Adrenal gland (tissue), 19 donors: ENCODE measurements at places on chromosomes 7 and 10. TPM values are rescaled to one million over a fixed set of nuclear protein-coding genes. Genes with fewer than 3 reads are reported as not detected.

GRCh38 chr10:87675396-87676376 is 16.0 kb downstream of the PAPSS2 start:
- no peak overlapping the region for H3K4me3 ChIP-seq
- peaks cover under 1% of the 10 kb centered on the region for H3K4me1 ChIP-seq
- H3K36me3 ChIP-seq = no peaks in the 10 kb centered on the region
- H3K27me3 ChIP-seq = no peaks in the 10 kb centered on the region
- H3K27ac ChIP-seq = no peak overlapping the region

DNA sequence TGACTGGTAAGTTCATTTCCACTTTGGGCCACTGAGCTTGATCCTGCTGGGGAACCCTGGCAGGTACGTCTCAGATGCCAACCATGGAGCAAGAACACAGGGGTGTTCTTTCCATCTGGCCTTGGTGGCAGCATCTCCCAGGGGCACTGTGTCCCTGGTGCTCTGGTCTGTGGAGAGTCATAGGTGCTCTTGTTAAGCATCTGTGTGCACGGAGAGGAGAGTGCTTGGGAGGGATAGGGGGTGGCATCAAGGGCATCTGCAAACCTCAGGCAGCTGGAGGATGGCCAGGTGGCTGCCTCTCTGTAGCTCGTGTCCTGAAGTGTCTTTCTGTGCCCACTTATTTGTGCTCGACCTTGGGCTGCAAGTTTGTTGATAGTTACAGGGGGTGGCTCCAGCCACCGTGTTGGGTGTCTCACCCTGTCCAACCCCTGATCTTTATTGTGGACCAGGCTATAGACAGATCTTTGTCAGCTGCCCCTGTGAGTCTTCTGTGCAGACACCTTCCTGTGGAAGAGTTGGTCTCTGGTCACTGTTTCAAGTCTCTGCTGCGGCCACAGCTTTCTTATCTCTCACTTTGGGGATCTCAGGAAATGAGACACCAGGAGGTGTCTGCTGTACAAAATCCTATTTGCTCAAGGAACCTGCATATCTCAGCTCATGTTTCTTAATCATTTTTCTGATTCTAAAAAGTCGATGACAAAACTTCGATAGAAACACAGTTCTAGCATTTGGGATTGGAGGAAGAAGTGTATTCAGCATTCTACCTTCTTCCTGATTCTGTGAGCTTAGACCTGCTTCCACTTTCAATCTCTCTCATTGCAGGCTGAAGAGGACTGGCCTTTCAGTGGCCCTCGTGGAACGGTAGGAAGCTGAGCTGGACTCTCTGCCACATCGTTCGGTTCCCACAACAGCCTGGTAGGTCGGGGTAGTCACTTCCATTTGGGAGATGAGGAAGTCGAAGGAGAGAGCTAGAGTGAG is 17.2 kb upstream of the GIMAP8 start:
- H3K4me3 ChIP-seq = no peak overlapping the region
- no peaks in the 10 kb centered on the region for H3K36me3 ChIP-seq
- no peaks in the 10 kb centered on the region for H3K27me3 ChIP-seq

GRCh38 chr7:82726038-82726800 is 282.6 kb upstream of the CACNA2D1 start:
- H3K4me3 ChIP-seq = no peak overlapping the region
- peak; percentile 66 for DNase-seq
- no peaks in the 10 kb centered on the region for H3K27me3 ChIP-seq
- H3K36me3 ChIP-seq = no peaks in the 10 kb centered on the region
- H3K4me1 ChIP-seq = no peaks in the 10 kb centered on the region

DNA sequence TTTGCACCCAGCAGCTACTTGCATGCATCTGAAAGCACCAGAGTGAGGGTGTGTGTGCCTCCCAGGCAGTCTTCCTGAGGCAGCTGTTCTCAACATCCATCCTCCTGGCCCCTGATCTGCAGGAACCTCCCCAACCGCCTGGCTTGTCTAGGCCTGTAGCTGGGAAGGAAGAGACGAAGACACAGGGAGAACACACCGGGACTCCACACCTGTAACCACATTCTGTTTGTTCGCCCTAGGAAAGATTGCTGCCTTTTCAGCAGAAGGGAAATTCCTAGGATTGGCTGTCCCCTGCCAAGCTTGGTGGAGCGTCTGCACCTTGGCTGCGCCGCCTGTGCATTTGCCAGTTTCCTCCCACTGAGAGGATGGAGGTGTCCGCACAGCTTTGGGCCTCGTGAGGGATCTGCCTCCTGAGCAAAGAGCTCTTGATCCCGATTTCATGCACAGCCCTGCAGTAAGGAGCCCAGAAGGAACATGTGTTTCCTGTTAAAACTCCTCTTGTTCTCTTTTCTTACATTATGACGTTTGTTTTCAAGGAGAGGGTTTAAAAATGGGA is 154.6 kb downstream of the TPST1 start:
- no peaks in the 10 kb centered on the region for H3K36me3 ChIP-seq
- H3K27me3 ChIP-seq = no peaks in the 10 kb centered on the region
- peak; percentile 27 for DNase-seq
- H3K4me3 ChIP-seq = no peak overlapping the region
- H3K4me1 ChIP-seq = no peaks in the 10 kb centered on the region

DNA sequence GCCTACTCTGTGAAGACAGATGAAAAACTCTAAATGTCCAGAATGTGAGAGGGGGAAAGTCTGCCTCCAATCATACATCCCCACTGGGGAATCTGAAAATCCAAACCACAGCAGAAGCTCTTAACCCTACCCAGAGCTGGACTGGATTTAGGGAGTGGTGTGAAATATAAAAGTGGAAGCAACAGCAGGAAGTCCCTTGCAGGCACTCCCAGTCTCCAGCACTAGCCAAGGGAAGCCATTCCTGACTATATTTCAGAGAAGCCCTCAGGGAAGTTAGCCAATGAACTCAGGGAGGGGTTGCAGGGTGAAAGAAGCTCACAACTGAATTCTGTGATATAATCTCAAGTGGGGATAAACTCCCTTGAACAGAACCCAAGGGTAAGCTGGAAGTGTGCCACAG is 51.5 kb downstream of the CRPPA start:
- no peak overlapping the region for H3K4me3 ChIP-seq
- H3K27me3 ChIP-seq = no peaks in the 10 kb centered on the region
- no peaks in the 10 kb centered on the region for H3K4me1 ChIP-seq
- no peaks in the 10 kb centered on the region for H3K36me3 ChIP-seq

DNA sequence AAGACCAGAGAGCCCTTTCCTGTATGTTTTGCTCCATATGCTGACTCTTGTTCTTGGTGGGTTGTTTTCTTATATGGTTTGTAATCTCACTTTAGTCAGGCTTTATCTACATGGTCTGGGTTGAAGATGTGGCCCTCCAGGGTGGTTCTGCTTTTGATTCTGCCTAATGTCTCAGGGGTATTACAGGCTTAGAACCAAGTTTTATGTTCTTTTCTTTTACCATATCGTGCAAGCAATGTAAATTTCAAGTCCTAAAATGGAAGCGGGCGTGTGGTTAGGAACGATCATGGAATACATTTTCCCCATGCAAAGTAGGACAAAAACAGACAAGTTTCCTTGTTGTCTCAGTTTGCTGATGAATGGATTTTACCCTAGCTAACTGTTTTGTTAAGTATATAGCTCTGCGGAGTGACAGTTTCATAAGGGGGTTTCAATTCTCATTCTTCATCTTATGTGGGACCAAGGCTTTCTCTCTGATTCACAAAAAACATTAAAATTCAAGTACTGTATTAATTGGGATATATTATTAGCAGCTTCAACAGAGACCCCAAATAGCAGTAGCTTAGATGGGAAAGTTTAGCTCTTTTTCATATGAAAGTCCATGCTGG is 58.7 kb downstream of the MTURN start:
- H3K27me3 ChIP-seq = no peaks in the 10 kb centered on the region
- H3K36me3 ChIP-seq = no peaks in the 10 kb centered on the region
- DNase-seq = no peak
- H3K4me3 ChIP-seq = no peak overlapping the region
- H3K4me1 ChIP-seq = no peaks in the 10 kb centered on the region

GRCh38 chr10:74047304-74047703 is 49.4 kb downstream of the VCL start:
- H3K36me3 ChIP-seq = no peaks in the 10 kb centered on the region
- no peak overlapping the region for H3K27ac ChIP-seq
- H3K4me1 ChIP-seq = peaks cover 12% of the 10 kb centered on the region
- DNase-seq = no peak

DNA sequence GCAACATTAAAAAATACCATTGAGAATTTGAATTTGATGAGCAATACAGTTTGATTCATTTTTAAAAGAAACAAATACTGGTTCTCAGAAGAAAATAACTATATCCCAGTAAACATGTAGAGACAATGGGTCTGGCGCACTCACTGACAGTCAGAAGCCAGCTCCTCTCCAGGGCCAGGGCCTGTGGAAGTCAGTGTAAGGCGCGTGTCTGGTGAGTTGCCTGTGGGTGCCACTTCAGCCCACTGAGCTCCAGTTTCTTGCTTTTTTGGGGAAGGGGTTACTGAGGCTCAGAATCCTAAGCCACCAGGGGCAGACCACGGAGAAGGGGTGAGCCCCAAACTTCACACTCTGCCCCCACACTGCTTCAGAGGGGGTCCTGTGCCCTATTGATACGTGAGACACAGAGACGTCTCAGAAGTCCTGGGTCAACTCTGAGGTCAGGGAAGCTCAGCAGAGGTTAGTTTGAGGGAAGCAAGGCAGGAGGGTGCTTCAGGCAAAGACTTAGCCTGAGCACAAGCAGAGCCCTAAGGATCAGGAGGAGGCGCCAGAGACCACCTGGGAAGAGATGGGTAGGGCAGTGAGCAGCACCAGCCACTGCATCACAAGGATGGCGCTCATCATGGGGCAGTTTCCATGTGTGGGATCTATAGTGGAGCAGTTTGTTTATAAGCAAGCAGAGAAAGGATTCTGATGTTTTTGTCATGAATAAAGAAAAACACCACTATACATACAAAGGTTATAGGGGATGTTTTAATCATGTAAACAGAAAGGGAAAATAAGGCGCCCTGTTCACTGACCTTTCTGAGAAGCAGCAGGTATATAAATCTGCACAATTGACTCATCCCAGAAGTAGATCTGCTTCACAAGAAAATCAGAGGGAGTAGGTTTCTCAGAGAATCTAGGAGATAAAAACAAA is 95.7 kb downstream of the PKD1L1 start:
- H3K4me1 ChIP-seq = no peaks in the 10 kb centered on the region
- no peak overlapping the region for H3K27ac ChIP-seq
- H3K36me3 ChIP-seq = no peaks in the 10 kb centered on the region
- no peak overlapping the region for H3K4me3 ChIP-seq
- DNase-seq = no peak
- no peaks in the 10 kb centered on the region for H3K27me3 ChIP-seq

DNA sequence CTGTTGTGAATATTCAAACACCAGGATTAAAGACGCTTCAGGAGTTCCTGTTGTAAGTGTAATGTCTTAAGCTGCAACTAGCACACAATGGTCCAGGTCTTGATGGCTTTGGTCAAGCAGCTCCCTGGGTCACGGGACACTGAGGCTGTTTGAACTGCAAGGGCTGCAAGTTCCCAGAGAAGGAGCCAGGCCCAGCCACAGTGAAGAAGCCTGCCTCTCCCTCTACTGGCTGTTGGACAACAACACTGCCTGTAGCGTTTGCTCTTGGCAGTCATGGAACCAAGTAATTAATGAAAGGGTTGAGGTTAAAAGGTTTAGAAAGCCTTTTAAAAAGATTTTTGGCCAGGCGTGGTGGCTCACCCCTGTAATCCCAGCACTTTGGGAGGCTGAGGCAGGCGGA is 31.9 kb upstream of the GUSB start:
- peak; percentile 62 for DNase-seq
- H3K27ac ChIP-seq = no peak overlapping the region
- H3K4me3 ChIP-seq = no peak overlapping the region
- H3K27me3 ChIP-seq = no peaks in the 10 kb centered on the region

- no peak overlapping the region for H3K4me3 ChIP-seq
- no peaks in the 10 kb centered on the region for H3K4me1 ChIP-seq
- no peak overlapping the region for H3K27ac ChIP-seq
- no peaks in the 10 kb centered on the region for H3K36me3 ChIP-seq
Measured at GRCh38 chr7:463817-464453, 55.7 kb downstream of the PDGFA start.

DNA sequence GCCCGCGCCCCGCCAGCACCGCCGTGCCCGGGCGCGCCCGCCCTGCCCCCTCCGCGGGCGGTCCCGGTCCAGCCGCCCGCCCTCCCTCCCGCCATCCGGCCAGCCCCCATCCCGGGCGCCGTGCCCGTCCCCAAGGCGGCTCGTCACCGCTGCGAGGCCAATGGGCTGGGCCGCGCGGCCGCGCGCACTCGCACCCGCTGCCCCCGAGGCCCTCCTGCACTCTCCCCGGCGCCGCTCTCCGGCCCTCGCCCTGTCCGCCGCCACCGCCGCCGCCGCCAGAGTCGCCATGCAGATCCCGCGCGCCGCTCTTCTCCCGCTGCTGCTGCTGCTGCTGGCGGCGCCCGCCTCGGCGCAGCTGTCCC is at the start of gene HTRA1:
Gene HTRA1 (plus strand): TSS at position 187 of the 362 bp plus-strand sequence. CDS start 100 bp downstream, at position 287.
- peak; percentile 76 for DNase-seq
- H3K4me3 ChIP-seq = peak within 1 kb of the TSS; percentile 16
- no peaks in the 10 kb centered on the region for H3K36me3 ChIP-seq

- H3K27me3 ChIP-seq = no peaks in the 10 kb centered on the region
- no peaks in the 10 kb centered on the region for H3K4me1 ChIP-seq
- no peak overlapping the region for H3K4me3 ChIP-seq
- no peak overlapping the region for H3K27ac ChIP-seq
- DNase-seq = no peak
Measured at GRCh38 chr7:140003913-140004382, 58.8 kb downstream of the PARP12 start.

DNA sequence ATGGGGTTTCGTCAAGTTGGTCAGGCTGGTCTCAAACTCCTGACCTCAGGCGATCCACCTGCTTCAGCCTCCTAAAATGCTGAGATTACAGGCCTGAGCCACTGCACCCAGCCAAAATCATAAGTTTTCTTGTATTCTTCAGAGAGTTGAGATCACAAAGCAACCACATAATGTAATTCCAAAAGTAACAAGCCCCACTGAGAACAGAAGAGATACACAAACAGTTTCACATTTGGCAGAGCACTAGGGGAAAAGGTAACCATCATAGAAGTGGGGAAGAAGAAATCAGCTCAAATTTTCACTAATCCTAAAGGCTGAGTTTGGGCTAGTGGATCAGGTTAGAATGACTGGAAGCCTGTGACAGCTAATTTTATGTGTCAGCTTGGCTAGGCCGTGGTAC is 5.4 kb upstream of the CEP41 start:
- no peak overlapping the region for H3K4me3 ChIP-seq
- H3K27ac ChIP-seq = no peak overlapping the region
- H3K4me1 ChIP-seq = peaks cover 6% of the 10 kb centered on the region
- no peaks in the 10 kb centered on the region for H3K27me3 ChIP-seq

GRCh38 chr10:63120554-63120953 is 12.6 kb upstream of the NRBF2 start:
- DNase-seq = peak; percentile 15
- no peaks in the 10 kb centered on the region for H3K36me3 ChIP-seq
- H3K27me3 ChIP-seq = no peaks in the 10 kb centered on the region

Gene CFTR
- total RNA-seq = not detected

Gene ENTPD1
- 18.0 TPM for total RNA-seq

Gene MMP21
- total RNA-seq = 0.11 TPM

Gene SCART1
- total RNA-seq = 2.2 TPM

Gene IFIT2
- 15.4 TPM for total RNA-seq

Gene MUC3A
- 0.04 TPM for total RNA-seq

Gene EPHA1
- total RNA-seq = not detected

Gene CSGALNACT2
- 7.4 TPM for total RNA-seq

Gene UBN2
- 7.3 TPM for total RNA-seq

Gene TAS2R3
- total RNA-seq = 2.6 TPM
